ENCODE measurements at places on chromosomes 13 and 19. TPM values are rescaled to one million over a fixed set of nuclear protein-coding genes. Genes with fewer than 3 reads are reported as not detected.

Gene ZNF562
- total RNA-seq, result 27.0 TPM

Gene WDR87
- total RNA-seq, result not detected

GRCh38 chr13:35964011-35964862, 166.9 kb downstream of the DCLK1 start:
- DNase-seq, result no peak

DNA sequence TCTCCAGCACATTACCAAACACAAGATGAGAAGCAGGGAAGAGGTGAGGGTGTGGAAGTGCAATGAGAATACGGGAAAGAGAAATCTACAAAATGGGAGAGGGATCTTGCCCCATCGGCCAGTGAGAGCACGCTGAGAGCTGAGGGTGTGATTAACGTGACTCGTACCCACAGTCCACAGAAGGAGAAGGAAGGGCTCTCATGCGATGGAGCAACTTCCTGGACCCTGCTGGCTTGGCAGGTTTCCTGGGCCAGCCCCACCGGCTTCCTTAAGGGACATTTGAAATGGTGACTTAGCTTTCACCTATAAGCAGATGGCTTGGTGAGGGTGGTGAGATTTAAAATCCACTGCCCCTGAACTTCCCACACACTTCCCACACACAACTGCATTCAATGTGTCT, 740.1 kb downstream of the UQCRFS1 start:
- no peak for DNase-seq

Gene PTPRH
- not detected for total RNA-seq

Gene TICAM1
- total RNA-seq, result 7.6 TPM

Gene FBXO27
- total RNA-seq, result not detected

DNA sequence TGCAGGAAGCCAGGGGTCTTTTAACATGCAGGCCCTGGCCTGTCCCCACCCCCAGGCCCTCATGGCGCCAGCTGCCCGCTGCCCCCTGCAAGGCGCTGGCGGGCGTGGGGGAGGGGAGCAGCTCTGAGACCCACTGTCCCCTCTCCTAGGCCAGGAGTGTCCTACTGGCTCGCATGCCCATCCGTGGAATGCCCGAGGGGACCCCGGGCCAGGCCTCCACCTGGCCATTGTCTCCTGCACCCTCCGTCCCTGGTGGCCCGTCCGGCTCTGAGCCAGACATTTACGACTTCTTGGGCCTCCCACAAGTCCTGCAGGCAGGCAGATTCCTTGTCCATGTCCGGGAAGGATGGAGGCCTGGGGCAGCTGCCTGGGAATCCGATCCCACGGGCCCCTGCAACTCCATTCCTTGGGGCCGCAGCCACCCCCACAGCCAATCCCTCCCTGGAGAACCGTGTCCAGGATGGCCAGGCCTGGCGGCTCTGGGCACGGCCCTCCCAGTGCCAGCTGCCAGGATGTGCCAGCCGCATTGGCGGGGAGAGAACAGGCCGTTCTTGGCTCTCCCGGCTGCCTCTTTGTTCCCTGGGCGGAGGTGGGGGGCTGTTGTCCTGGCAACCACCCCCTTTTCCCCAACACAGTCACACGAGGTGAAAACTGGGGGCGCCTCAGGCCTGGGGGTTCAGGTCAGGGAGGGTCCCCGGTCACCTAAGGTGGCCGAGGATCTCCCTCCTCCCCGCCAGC, 10.5 kb upstream of the PLIN3 start:
- no peak for DNase-seq

DNA sequence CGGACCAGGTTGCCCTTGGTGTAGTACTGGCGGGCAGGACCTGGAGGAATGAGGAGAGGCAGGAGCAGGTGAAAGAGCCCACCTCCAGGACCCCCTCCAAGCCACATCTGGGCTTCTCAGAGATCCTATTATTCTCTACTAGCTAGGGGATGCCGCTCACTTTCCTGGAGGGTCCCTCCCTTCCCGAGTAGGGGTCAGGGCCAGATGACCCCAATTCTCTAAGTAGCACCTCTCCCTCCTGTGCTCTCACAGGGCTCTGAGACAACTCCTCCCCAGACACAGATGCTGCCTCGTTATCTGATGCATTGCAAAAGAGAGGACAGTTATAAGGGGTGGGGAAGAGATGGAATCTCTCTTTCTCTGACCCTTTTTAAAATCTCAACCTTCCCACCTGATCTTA, 22.9 kb downstream of the GP6 start:
- no peak for DNase-seq

- no peak for DNase-seq
These were observed 312.6 kb downstream of the SLITRK6 start for GRCh38 chr13:85486663-85487062.

Gene ZNF429
- 30.7 TPM for total RNA-seq

GRCh38 chr13:78826936-78827335, 168.0 kb upstream of the OBI1 start:
- no peak for DNase-seq

- DNase-seq, result no peak
These were observed 62.2 kb downstream of the DNAJC15 start for GRCh38 chr13:43085545-43085944.

Gene POU2F2
- 88.5 TPM for total RNA-seq

GRCh38 chr19:51503896-51504295, 2.3 kb upstream of the SIGLEC12 start:
- no peak for DNase-seq

DNA sequence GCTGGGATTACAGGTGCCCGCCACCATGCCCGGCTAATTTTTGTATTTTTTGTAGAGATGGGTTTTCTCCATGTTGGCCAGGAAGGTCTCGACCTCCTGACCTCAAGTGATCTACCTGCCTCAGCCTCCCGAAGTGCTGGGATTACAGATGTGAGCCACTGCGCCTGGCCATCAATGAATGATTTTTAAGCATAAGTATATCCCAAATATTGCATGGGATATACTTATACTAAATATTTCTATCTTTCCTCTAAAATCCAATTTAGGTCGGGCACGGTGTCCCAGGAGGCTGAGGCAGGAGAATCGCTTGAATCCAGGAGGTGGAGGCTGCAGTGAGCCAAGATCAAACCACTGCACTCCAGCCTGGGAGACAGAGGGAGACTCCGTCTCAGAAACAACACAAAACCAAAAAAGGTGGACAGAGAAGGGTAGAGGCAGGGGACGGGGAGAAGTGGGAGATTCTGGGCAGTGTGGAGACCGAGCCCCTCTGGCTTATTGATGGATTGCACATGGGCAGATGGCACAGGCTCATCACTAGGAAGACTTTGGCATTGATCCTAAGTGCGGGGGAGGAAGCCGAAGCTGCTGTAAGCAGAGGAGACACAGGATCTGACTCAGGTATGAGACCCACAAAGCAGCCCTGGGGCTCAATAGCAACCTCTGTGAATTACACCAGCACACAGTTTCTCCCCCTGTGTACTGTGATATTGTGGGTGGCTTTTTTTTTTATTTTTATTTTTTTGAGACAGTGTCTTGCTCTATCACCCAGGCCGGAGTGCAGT, 13.5 kb downstream of the ARRDC5 start:
- DNase-seq, result no peak

Gene GSX1
- not detected for total RNA-seq

GRCh38 chr13:98032168-98032567, 78.7 kb downstream of the IPO5 start:
- no peak for DNase-seq

Gene FXYD7
- 5.4 TPM for total RNA-seq

Gene CALR3
- not detected for total RNA-seq

Gene IL12RB1
- 18.5 TPM for total RNA-seq

Gene APOC1
- total RNA-seq, result 1.4 TPM

DNA sequence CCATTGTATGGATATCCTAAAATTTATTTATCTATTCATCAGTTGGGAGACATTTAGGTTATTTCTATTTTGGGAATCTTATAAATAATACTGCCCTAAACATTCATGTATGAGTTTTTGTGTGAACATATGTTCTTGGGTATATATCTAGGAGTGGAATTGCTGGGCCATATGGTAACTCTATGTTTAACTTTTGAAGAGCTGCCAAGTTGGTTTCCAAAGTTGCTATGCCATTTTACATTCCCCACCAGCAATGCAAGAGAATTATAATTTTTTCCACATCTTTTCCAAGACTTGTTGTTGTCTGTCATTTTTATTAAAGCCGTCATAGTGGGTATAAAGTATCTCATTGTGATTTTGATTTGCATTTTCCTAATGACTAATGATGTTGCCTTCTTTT, 48.2 kb upstream of the CALM3 start:
- DNase-seq, result no peak

DNA sequence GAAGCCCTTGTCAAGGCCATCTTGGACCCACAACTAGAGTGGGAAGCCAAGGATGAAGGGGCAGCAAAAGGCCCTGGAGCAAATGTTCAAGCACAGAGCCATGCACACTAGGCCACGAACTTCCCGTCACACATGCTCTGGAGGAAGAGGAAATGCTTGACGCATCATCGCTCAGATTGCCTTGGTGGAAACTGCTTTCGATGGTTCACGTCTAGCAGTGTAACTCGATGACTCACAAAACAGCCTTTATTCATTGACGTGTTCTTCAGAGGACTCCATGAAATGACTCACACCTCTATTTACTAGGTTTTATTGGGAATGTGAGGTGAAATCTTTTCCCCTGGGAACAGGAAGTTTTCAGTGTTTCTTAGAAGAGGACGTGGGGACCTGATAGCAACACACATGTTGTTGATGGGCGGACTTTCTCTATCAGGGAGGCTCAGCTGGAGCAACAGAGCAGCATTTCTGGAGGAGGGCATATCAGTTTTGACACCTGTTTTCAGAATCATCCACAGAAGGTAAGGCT, 79.8 kb upstream of the FLT1 start:
- no peak for DNase-seq

Gene SIGLEC9
- total RNA-seq, result 1.3 TPM

GRCh38 chr13:113468472-113469201, 15.3 kb upstream of the ADPRHL1 start:
- DNase-seq, result no peak

- DNase-seq, result no peak
These were observed 73.2 kb upstream of the MCF2L start for GRCh38 chr13:112895521-112896465.

GRCh38 chr13:42832341-42833096, 51.1 kb downstream of the FAM216B start:
- DNase-seq, result no peak

DNA sequence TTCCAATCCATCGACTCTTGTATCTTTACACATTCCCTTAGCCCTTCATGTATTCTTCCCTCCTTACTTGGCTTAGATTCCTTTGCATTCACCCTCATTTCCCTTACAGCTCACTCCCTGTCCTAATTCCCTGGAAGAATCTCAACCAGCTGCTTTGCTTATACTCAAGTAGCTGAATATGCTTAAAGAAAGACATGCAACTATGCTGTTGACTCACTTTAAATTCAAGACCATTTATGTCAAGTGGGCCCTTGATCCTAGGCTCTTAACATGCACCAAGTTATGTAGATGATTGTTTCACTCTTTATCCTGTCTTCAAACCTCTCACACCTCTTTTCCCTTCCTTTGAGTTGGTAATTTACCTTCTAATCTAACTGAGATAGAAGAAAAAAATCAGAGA, 7.4 kb downstream of the CCDC122 start:
- DNase-seq, result no peak

GRCh38 chr19:31633014-31633413, 283.8 kb upstream of the TSHZ3 start:
- DNase-seq, result no peak

DNA sequence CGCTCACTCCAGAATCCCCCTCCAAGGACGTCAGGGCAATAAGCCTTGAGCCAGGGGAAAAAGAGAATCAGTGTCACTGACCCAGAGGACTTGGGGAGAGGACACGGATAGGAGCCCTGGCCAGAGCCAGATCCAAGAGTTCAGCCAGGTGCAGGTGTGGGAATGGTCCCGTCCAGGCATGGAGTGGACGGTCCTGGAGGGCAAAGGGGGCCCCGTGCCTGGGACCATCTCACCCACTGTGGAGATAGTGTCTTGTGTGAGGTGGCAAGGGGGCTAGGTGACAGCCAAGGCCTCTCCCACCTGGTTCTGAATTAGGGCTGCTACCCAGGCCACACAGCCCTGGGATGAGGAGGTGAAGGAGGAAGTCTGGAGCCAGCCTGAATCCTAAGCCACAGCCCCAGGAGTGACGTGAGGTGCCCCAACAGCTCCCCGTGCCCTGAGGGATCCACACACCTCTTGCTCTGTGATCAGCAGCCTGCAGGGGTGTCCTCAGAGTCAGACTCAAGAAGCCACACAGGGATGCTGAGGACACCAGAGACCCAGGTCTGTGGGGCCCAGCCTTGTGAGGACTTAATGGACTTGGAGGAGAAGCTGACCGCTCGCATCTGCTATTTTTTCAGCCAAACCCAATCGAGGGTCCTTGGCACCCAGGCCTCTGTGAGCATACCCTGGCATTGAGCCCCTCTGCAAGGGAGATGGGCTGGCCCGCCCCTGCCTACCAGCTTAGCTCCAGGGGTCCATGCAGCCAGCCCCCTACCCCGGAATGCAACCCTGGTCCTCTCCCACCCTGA, 16.4 kb upstream of the ZNF14 start:
- DNase-seq, result no peak

Gene DLL3
- 0.22 TPM for total RNA-seq

Gene VSTM2B
- not detected for total RNA-seq

DNA sequence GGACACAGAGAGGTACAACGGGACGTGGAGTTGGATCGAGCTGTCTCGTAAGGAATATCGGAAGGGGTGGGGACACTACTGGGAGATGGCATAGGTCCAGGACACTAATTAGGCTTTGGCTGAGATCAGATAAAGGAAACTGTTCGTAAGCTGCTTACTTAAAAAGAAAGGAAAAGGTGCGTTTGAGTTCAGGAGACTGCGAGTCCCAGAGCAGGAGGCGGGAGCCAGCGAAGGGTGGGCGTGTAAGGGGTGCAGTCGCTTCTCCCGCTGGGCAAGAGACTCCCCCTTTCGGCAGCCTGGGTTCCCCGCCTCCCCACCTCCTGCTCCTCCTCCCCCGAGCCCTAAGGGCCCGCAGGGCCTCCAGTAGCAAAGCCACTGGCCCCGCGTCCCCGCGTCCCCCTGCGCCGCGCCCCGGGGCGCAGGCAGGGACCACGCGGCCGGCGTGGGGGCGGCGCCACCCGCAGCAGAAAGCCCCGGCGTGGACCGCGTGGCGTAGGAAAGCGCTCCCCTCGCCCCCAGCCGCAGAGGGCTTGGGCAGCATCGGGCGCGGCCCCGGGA, 547 bp downstream of the ABCC4 start:
- peak; percentile 32 for DNase-seq

- DNase-seq, result no peak
These were observed 243.4 kb downstream of the NHLRC3 start for GRCh38 chr13:39281539-39282150.

Data from naive thymus-derived CD8-positive, alpha-beta T cell (primary cell).